Urinary bladder (tissue), 4 donors: ENCODE measurements at places on chromosomes 16 and 17. TPM values are rescaled to one million over a fixed set of nuclear protein-coding genes. Genes with fewer than 3 reads are reported as not detected.

GRCh38 chr17:42985225-42985624 is 4.9 kb downstream of the RUNDC1 start:
- no peak for DNase-seq

DNA sequence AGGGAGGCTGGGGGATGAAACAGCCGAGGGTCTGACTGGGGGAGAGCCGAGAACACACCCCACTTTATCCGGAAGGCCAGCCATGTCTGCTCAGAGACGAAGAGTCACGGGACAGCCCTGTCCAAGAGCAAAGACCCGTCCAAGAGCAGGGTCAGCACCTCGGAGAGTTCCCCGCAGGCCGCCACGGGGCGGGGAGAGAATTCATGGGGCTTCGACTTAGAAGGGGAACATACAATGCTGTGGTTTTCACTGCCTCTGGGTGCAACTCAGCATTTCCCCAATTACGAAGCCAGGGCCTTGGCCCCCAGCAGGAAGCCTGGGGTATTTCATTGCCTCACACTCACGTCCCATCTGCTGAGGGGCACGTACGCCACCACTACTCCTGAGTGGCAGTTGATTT is 59.3 kb downstream of the JPH3 start:
- DNase-seq, result no peak

- DNase-seq, result no peak
Observed at GRCh38 chr17:74304184-74304583, 21.8 kb upstream of the KIF19 start.

- DNase-seq, result no peak
Observed at GRCh38 chr17:6755731-6756184, at the start of gene XAF1. Gene XAF1 (plus strand): TSS chr17:6756046. CDS start chr17:6756079, 33 bp downstream.

DNA sequence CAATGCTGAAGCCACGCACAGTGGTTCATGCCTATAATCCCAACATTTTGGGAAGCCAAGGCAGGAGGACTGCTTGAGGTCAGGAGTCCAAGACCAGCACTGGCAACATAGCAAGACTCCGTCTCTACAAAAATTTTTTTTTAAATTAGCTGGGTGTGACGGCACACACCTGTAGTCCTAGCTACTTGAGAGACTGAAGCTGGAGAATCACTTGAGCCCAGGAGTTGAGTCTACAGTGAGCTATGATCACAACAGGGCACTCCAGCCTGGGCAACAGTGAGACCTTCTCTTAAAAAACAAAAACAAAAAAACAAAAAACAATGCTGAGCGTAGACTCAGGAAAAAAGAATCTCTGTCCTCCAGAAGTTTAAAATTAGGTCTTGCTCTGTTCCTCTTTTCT is 6.1 kb downstream of the GNA13 start:
- no peak for DNase-seq

DNA sequence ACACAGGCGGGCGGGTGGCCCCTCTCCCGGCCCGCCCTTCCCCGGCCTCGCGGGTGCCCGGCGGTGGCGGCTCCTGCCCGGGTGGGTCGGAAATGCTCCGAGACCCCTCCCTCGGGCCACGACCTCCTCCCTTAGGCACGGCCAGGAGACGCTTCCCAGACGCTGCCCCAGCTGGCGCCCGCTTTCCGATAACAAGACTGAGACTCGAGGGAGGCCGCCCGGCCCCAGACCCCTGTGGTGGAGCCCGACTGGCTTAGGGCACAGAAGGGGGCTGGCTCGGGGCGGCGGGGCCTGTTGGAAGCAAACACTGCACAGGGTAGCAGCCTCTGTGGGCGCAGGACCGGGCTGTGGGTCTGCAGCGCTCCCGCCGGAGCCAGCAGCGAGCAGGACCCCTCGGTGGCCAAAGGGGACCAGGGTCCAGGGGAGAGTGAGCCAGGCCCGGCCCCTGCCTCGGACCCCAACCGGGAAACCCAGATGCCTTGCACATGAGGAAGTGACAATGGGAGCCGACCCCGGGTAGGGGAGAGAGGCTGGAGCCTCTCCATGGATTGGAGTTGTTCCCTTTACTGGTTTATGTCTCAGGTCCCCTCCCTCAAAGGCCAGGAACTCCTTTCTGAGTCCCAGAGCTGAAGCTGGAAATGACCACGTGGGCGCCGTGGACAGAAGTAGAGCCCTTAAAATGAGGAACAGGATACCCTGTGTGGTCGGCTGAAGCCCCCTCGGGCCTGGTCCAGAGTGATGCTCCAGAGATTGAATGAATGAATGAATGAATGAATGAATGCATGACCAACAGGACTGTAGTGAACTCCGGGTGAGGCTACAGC is 19.8 kb upstream of the ADCY7 start:
- no peak for DNase-seq

DNA sequence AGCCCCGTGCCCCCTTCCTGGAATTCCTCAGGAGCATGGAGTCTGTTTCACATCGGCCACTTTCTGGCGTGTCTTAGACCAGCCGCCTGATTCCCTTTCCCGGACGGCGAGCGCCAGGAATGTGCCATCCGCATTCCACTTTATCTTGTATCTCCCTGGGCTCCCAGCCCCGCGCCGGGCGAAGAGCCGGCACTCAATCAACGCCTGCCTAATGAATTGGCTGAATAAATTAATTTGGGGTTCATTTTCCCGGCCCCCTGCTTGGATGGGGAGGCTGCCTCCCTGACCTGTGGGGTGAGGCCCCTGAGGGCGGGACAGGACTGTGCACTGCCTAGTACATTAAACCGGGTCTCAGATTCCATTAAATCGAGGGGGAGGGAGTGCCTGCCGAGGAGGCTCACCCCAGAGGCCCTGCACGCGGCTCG is 282.3 kb upstream of the TNRC6C start:
- DNase-seq, result no peak

DNA sequence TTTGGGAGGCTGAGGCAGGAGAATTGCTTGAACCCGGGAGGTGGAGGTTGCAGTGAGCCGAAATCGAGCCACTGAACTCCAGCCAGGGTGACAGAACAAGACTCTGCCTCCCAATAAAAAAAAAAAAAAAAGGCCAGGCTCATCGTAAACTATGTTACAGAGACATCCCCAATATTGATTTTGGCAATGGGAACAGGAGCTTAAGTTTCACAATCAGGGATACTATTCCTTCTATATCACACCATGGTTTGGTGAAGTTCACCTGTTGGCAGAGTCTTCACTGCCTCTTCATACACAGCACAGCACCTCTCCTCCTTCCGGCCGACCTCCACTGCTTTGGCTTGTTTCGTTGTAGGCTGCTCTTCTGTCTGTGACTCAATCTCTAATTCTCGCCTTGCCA is 21.2 kb downstream of the UTP6 start:
- DNase-seq, result no peak

- no peak for DNase-seq
Observed at GRCh38 chr16:82954224-82954929, 327.6 kb downstream of the CDH13 start.

DNA sequence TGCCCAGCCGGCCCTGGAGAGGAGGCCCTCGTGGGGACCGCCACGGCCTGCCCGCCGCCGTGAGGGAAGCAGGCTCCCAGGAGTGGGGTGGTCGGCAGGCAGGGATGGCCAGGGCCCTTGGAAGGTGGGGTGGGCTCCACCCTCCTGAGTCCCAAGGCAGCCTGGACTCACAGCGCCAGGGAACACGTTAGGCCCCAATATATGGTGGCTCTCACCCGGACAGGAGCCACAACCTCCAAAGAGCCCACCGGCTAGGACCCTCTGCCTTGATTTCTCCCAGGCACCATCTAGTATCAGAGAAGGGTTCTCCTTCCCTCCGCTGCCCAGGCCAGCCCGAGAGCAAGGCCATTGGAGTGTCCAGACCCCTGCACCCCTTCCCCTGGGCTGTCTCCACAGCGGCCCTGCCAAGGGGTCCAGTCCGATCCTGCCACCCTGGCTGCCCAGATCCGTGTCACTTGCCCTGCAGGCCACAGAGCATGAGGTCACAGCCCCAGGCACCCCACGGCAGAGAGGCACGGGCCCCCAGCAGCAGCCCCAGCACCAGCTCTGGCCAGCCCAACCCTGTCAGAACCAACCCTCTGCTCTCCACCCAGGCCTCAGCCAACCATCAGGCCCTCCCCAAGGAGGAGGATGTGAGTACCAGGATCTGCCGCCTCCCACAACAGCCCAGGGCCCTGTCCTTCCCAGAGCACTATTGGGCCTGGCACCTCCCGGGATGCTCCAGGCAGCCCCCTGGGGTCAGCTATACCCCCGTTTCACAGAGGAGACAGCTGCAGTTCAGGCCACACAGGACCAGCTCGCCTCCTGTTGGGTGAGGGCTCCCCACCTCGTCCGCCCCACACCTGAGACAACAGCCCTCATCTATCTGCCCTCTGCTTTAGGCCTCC is 1.1 kb upstream of the AXIN1 start:
- DNase-seq, result no peak

- no peak for DNase-seq
Observed at GRCh38 chr17:30586818-30587595, 109.8 kb downstream of the GOSR1 start.

GRCh38 chr16:4846503-4846900 is 586 bp downstream of the GLYR1 start:
- no peak for DNase-seq

DNA sequence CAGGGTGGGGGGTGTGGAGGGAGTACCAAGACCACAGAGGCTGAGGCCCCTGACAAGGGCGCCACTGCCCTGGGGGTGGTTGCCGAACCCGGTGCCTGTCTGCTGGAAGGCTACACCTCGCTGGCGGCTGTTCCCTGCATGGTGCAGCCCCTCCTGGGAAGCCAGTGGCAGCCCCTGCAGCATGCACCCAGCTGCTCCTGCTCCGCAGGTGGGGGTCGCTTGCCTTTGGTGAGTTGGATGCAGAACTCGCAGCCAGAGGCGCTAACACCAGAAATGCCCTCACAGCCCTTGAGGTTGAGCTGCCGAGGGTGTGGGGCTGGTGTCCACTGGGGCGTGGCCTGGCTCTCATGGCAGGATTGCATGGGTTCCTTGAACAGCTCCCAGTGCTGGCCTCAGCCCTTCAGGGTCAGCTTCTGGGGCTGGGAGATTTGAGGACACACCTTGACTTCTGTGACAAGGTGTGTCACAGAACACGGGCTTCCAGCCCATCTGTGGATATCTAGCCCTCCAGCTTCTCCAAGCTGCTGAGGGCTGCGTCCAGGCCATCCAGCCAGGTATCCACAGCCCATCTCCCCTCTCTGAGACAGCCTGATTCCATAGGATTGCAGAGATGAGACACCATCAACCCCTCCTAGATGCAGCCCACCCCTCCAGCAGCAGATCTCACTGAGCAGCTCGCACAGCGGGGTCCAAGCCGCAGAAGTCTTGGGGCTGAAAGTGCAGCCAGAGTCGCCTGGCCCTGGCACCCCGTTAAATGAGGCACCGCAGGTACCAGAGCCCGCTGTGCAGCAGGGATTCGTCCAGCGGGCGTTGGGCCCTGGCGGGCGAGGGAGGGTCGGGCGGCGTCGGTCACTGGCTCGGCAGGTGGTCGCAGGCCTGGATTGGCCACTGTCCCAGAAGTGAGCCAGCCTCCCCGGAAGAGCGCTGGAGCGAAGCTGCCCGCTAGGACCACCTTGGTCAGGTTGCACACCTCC is 586.3 kb downstream of the KCNJ18 start:
- DNase-seq, result no peak

DNA sequence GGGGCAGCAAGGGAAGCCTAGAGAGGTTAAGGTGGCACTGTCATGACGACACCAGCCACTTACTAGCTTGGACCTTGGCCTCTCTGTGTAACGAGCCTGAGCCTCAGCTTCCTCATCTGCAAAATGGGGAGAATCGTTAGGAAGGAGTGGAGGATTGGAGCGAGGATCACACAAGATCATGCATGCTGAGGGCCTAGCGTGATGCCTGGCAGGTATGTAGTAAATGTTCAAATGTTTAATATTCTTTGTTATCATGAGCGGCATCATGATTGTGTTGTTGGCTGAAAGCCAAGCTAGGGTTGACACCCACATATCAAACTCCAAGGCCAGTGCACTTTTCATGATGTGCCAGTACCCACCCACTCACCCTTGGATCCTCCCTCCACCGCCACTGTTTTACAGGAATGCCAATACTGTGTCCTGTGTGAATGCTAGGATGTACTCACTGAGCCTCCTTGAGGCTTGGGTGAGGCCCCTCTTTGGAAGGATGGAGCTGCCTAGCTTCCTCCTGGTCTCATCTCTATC is 192.5 kb downstream of the MSI2 start:
- DNase-seq, result no peak

DNA sequence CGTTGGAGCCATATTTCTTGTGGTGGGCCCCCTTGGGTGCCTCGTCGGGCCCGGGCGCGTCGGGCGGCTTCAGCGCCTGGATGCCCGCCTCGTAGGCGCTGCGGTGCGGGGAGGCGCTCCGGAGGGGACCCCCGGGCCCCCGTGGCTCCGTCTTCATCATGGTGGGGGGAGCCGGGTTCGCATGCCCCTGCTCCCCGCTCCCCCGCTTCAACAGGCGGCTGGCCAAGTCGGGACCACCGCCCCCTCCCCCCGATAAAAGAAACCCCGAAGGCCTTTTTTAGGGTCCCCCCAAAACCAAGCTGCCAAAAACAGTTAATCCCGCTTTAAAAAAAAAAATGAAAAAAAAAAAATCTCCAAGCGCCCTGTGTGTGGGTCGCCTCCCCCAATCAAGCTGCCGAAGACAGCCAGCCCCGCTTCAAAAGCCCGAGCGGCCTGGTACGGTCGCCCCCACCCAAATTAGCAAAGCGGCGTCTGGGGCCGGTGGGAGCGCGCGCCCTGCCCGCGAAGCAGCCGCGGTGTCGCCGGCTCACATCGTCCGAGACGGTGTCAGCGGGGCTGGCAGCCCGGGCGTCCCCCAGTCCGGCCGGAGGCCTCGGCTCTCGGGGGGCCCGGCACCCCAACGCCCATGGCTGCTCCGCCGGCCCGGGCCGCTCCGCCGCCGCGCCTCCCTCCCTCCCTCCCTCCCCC is at the start of gene PPP1R9B:
Gene PPP1R9B, minus strand, starts transcription at position 324 of the 687 bp plus-strand sequence. Its CDS starts 164 bp downstream, at position 160.
- DNase-seq, result no peak

- DNase-seq, result no peak
Observed at GRCh38 chr17:77441130-77441920, 300.6 kb downstream of the SEC14L1 start.

GRCh38 chr17:82881900-82882714 is 42.3 kb upstream of the ZNF750 start:
- DNase-seq, result no peak

DNA sequence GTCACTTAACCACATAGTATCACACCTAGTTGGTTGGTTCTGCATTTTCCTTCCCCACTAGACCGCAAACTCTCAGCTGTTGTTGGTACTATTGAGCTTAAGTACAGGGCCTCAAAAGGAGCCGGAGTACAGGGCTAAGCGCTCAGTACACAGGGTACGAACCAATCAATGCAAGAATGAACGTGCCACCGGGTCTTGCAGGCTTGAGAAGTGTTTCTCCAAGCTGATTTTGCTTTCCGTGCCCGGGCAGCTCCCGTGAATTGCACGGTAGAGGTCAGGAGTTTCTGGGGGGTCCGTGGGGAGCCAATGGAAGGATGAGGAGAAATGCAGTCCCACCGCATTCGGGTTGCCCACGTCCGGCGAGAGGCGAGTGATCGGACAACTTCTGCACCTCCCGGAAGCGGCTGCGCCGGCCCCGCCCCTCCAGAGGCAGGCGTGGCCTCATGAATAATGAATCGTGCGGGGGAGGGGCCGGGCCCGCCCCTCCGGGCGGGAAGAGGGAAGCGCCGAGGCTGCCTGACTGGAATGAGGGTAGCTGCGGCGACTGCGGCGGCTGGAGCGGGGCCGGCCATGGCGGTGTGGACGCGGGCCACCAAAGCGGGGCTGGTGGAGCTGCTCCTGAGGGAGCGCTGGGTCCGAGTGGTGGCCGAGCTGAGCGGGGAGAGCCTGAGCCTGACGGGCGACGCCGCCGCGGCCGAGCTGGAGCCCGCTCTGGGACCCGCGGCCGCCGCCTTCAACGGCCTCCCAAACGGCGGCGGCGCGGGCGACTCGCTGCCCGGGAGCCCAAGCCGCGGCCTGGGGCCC is at the start of gene SNTB2:
Gene SNTB2, plus strand, starts transcription at position 523 of the 804 bp plus-strand sequence. Its CDS starts 3 bp downstream, at position 526.
- DNase-seq, result peak; percentile 72

GRCh38 chr16:78684030-78684611 is 584.7 kb downstream of the WWOX start:
- no peak for DNase-seq

Gene GLYR1
- total RNA-seq, result 44.4 TPM

Gene ATPAF2
- total RNA-seq, result 15.9 TPM
